Prostate gland (tissue), 2 donors: ENCODE measurements at places on chromosomes 1 and 21.

DNA sequence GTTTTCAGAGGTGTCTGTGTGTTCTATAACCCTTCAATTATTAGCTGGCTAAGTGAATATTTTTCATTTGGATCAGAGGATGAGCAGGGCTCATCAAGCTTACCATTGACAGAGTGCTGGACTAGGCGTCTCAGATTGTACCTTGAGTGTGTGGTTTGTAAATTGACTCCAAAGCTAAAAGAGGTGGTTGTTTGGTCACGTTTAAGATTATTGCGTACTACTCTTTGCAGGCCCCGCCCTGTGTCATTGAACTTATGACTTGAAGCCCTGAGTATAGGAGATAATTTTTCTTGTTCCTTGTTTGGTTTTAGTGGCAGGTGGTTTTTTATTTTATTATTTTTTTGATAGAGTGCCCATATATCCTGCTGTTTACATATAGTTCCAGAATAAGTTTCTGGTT, 17.7 kb downstream of the MRPS6 start:
- DNase-seq, result no peak

GRCh38 chr1:97920832-97921571, at the start of gene DPYD:
TSS of gene DPYD (minus strand) at chr1:97921034. CDS start at chr1:97920922, 112 bp downstream.
- peak; percentile 86 for DNase-seq

DNA sequence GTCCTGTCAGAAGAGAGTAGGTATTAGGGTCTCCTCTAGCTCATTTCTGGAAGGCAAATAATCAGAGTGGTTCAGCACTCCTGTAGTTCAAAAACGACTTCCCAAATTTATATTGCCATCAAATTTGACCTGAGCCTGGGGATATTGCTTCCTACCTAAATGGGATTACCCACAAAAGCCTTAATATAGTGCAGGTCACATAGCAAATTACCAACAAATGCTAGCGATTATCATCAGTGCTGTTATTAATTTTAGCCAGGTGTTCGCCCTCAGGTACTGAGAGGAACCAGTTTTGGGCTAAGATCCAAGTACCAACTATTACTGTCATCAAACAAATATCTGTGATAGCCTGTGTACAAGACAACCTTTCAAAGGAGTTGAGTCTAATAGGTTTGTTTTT, 661.8 kb upstream of the PTBP2 start:
- DNase-seq, result no peak

- no peak for DNase-seq
These were observed 14.4 kb downstream of the LMNA start for GRCh38 chr1:156128654-156129597.

DNA sequence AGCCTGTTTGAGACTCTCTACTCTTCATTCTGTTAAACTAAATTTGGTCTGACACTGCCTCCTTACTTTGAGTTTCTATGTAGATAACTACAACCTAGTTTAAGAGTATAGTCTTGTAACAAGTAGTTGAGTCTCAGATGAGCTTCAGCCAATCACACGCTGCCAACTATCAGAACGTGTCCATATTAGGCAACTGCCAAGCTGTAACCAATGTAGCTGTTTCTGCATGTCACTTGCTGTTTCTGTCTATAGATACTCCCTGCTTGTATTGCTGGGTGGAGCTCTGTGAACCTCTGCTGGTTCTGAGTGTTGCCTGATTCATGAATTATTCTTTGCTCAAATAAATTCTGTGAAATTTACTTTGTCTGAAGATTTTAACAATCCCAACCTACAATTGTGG, 452.6 kb upstream of the NR5A2 start:
- DNase-seq, result no peak

DNA sequence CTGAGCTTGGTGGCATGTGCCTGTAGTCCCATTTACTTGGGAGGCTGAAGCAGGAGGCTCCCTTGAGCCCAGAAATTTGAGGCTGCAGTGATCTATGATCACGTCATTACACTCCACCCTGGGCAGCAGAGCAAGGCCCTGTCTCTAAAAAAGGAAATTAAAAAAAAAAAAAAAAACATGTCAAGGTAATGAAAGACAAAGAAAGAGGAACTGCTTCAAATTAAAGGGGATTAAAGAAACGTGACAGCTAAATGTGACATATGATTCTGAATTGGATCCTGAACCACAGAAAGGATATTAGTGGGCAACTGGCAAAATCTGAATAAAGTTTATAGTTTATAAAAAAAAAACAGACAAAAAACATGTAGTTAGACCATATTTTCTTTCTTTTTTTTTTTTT, 3.8 kb upstream of the C2CD4D start:
- no peak for DNase-seq

DNA sequence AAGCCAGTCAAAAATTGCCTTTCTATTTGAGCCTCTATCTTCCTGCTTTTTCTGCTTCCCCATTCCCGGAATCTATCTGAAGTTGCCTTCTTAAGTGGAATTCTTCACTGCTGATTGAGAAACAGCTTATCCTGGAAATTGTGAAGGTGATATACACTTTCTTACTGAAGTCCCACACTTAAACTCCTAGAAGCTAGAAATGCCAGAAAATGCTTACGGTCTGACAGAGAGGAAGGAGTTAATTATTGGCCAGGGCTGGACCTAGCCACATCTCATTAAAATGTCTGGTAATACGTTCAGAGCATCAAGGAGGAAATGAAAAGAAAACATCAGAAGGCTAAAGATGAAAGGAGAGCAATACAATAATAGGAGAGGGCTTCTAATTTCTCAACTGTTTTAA, 292.5 kb upstream of the SNX7 start:
- no peak for DNase-seq

DNA sequence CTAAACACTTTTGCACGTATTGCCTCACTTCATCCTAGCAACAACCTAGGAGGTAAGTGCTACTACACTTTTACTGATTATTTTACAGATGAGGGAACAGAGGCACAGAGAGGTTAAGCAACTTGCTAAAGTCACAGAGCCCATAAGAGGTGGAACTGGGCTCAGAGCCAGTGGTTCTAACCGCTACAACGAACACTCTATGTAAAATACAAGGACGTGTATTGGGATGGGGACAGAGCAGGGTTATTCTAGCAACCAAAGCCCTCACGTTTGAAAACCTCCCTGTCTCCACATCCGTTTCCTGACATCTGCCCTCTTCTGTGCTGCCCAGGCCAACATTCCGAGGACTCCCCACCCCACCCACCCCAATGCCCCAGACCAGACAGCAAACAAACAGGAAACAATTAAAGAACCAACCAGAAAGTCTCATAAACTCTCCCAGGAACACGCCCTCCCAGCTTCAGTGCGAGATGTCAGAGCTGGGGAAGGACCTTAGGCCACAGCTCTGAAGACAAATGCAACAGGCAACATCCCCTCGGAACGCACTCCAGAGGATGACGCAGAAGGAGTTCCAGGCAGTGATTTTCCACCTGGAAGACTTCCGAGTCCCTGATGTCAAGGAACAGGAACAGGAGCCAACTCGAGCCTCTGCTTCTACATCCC, 41.1 kb downstream of the GLIS1 start:
- no peak for DNase-seq

- no peak for DNase-seq
These were observed 36.6 kb downstream of the TBX19 start for GRCh38 chr1:168317309-168317708.

DNA sequence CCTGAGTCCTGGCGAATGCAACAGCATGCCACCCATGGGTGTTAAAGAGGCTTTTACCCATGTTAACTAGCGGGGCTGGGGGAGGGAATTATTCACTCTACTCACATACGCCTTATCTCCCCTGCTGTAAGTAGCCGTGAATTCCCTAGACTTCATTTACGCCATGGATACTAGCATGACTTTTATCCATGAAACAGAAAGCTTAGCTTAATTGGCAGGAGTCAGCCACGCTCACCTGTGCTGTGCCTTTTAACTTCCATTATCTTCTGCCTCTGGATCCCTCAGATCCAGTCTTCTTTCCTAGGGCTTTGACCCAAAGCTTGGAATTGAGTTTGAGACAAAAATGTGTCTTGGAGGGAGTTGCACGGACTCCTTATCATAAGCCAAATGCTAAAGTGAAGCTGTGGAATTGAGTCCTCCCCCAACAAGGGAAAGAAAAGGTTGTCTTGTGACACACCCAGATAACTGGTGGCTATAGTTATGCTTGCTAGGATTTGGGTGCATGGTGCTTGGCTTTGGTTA, 9.7 kb upstream of the NASP start:
- no peak for DNase-seq

DNA sequence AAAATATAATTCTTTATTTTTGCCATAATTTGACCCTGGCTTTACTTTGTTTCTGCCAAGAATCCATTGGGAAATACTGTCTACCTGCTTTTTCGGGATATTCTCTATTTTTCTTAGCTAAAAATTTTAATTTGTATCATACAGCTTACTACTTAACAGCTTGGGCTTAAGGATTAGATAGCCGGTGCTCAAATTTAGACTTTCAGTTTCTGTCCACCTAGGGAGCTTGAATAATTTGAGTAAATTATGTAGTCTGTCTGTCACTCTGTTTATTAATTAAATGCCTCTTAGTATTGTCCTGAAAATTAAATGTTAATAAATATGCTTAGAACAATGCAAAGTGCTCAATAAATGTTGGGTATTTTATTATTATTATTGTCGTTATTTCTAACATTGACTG, 6.7 kb downstream of the SYCP1 start:
- no peak for DNase-seq

- DNase-seq, result no peak
These were observed 10.0 kb downstream of the NCSTN start for GRCh38 chr1:160353223-160353622.

GRCh38 chr1:78275906-78276685, 214.7 kb upstream of the PTGFR start:
- DNase-seq, result no peak

DNA sequence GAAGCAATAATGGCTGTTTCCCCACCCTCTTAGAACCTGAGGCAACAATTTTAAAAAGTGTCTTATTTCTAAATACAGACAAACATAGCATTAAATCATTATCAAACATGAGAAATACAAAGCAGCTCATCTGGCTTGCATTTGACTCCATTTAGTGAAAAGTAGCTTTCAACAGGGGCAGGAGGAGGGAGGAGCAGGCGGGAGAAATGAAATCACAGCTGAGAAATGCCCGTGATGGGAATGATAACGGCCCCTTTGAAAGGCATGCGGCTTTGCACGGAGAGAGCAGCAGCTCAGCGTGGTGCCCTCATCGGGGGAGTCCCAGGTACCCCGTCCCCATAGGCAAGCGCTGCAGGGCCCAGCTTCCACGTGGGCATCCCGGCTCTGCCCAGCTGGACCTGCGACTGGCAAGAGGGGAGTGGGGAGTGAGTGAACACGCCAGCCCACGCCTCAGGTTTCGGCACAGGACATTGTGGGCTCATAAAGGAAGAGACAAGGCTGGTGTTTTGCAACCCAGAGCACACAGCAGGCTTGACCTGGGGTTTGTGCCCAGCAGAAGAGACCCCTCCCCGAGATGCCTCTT, 134.6 kb downstream of the NPHP4 start:
- DNase-seq, result no peak

DNA sequence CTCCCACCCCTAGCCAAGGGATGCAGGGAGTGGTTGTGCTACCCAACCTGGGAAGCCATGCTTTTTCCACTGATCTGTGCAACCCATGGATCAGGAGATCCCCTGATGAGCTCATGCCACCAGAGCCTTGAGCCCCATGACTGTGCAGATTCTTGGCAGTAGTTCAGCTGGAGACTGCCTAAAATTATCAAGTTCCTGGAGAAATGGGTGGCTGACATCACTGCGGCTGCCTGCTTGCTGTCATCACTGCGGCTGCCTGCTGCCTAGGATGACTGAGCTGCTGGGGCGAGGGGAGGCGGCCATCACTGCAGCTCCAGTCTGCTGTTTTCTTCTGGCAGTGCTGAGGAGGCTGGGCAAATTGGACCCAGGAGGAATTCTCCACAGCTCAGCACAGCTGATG, 159.2 kb downstream of the AGBL4 start:
- DNase-seq, result no peak

- no peak for DNase-seq
These were observed 132.7 kb downstream of the PLPPR4 start for GRCh38 chr1:99397029-99397428.

GRCh38 chr21:19368944-19369343, 965.4 kb upstream of the TMPRSS15 start:
- DNase-seq, result no peak

DNA sequence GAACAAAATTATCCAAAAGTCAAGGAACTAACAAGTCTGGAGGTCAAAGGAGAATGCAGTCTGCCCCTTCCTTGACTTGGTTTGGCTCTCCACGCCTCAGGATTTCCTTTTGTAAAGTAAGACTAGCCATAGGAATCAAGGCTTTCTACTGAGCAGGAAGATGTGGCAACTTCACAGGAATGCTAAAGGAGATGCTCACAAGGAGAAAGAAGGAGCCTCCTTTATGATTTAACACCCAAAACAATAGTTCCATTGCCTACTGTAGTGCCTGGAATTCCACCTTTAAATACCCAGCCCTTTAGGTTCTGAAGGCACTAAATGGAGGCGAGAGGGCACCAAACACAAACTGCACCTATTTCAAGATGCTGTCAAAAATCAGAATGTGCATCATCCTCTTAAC, 176.3 kb upstream of the NFIA start:
- DNase-seq, result no peak

DNA sequence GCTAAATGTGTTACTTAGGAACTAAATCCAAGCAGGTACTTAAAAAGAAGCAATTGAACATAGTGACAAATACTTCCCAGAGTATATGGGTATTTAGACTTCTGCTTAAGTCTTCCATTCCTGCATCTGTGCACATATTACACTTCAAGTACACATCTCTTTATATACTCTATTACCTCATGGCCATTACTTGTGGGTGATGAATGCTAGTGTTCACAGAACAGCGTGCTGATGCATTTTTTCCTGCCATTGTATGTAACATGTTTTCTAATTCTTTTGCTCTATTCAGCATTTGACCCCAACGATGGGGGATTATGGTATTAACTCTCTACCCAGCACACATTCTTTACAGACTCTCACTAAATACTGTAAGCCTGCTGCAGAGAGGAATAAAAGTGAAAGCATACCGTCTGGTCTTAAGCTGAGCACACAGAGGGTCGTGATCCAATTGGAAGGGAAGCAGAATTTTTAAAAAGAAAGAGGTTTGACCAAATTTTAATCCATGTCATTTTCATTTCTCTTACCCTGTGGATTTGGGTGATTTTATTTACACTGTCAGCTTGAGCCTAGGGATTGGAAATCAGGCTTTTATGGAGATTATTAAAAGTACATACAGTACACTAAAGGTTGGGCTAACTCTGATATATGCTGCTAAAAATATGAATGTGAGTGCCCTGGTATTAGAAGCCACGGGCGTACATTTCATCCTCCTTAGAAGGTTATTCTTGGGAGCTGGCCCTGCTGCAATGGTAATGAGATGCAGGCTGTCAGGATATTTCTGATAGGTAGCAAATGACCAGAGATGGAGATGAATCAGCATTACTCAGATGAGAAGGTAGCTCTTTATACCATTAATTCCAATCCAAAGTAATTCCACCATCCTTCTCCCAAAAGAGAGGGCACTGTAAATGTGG, 95.5 kb upstream of the PROX1 start:
- DNase-seq, result no peak

DNA sequence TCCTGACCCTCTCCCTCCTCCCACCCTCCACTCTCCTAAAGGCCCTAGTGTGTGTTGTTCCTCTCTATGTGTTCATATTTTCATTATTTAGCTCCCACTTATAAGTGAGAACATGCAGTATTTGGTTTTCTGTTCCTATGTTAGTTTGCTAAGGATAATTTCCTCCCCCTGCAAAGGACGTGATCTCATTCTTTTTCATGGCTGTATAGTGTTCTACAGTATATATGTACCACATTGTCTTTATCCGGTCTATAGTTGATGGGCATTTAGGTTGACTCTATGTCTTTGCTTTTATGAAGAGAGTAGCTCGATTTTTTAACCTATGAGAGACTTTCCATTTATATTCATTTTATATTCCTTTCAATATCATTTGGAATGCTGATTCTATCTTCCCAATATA, 7.9 kb upstream of the PTBP2 start:
- DNase-seq, result no peak

GRCh38 chr1:4380564-4381168, 273.7 kb upstream of the AJAP1 start:
- DNase-seq, result no peak
